ENCODE measurements at places on chromosomes 1 and 21.

GRCh38 chr1:21082073-21082472 lies 94.6 kb downstream of the EIF4G3 start:
- no peak for DNase-seq

DNA sequence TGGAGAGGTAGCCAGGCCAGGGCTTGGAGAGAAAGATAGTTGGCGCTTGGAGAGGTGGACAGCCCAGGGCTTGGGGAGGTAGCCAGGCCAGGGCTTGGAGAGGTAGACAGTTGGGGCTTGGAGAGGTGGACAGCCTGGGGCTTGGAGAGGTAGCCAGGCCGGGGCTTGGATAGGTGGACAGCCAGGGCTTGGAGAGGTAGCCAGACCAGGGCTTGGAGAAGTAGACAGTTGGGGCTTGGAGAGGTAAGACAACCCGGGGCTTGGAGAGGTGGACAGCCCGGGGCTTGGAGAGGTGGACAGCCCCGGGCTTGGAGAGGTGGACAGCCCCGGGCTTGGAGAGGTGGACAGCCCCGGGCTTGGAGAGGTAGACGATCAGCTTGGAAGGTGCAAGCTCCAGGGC lies 7.7 kb downstream of the LSS start:
- no peak for DNase-seq

GRCh38 chr1:8166406-8166805 lies 140.3 kb upstream of the ERRFI1 start:
- DNase-seq, result no peak

DNA sequence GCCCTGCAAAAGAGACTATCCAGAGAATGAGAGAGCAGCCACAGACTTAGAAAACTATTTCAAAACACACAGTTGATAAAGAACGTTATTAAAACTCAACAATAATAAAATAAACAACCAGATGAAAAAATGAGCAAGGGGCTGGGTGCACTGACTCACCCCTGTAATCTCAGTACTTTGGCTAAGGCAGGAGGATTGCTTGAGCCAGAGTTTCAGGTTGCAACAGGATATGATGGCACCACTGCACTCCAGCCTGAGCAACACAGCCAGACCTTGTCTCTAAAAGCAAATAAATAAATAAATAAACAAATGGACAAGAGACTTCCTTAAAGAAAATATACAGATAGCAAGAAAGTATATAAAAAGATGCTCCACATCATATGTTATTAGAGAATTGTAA lies 144.6 kb downstream of the LRRIQ3 start:
- no peak for DNase-seq

DNA sequence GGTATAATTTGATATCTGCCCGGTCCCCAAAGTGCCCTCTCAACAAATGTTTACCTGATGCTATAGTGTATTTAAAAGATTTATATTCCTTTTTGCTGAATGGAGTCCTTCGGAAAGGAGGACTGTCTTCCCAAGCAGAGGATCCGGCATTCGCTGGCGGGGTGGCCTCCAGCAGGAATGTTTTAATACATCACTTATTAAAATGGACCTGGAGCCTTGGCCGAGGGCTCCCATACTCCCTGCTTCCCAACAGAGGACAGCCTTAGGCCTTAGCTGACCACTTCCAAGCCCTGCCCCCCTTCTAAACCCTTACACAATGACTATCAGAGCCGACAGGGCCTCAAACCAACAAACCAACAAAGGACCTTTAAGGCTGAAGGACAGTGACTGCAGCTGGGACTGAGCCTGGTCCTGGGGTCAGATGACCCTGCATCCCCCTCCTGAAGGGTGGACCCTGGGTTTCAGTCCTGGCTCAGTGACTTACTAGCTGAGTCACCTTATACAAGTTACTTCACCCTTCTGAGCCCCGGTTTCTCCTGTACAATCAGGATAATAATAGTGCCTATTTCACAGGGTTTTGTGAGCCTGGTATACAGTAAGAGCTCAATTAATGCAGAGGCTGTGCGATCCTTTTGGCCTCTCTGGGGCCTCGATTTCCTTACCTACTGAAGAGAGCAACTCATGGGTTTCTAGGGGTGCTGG lies 5.6 kb downstream of the CAMK2N1 start:
- DNase-seq, result no peak

DNA sequence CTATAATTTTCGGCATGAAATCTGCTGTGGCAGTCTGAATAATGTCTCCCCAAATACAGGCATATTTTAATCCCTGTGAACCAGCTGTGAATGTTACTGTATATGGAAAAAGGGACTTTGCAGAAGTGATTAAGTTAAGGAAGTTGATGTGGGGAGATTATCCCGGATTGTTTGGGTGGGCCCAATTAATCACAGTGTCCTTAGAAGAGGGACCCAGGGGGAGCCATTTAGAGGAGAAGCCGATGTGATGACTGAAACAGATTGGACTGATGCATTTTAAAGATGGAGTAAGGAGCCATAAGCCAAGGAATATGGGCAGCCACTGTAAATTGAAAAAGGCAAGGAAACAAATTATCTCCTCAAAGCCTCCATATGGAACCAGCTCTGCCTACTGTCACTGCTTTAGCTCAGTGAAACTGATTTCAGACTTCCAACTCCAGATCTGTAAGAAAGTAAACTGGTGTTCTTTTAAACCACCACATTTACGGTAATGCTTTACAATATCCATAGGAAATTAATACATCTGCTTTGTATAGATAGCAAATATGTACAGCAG lies 61.1 kb upstream of the GPR88 start:
- DNase-seq, result no peak

- no peak for DNase-seq
These were observed 44.6 kb upstream of the DMRTB1 start for GRCh38 chr1:53414632-53415031.

- DNase-seq, result peak; percentile 66
These were observed 16.1 kb upstream of the FMOD start for GRCh38 chr1:203367057-203367456.

DNA sequence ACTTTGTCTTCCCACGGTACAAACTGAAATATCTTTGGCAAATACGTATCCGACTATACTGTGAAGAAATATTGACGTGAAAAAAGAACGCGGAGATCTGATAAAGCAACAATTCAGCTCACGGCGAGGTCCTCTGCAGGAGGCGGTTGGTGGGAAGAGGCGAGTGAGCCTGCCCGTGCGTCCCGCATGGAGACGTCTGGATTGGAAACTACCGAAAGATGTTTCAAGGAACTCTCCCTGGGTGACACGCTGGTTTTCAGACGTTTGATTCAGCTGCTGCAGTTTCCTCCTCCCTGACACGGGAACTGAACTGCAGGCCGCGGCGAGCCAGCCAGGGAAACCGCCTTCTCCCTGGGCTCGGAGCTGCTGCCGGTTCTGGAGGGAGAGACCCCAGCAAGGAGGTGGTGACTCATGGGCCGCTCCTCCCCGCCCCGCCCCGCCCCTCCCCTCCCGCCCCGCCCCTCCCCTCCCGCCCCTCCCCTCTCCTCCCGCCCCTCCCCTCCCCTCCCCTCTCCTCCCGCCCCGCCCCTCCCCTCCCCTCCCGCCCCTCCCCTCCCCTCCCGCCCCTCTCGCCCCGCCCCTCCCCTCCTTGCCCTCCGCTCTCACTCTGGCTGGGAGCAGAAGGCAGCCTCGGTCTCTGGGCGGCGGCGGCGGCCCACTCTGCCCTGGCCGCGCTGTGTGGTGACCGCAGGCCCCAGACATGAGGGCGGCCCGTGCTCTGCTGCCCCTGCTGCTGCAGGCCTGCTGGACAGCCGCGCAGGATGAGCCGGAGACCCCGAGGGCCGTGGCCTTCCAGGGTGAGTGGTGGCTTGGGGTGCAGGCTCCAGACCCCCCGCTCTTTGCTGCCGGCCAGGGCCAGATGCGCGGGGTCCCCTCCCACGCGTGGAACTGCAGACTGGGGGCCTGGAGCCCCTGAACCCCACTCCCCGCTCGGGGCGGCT lies at the start of gene COL6A1:
Gene COL6A1, plus strand, starts transcription at position 620 of the 941 bp plus-strand sequence. Its CDS starts 81 bp downstream, at position 701.
- DNase-seq, result no peak

DNA sequence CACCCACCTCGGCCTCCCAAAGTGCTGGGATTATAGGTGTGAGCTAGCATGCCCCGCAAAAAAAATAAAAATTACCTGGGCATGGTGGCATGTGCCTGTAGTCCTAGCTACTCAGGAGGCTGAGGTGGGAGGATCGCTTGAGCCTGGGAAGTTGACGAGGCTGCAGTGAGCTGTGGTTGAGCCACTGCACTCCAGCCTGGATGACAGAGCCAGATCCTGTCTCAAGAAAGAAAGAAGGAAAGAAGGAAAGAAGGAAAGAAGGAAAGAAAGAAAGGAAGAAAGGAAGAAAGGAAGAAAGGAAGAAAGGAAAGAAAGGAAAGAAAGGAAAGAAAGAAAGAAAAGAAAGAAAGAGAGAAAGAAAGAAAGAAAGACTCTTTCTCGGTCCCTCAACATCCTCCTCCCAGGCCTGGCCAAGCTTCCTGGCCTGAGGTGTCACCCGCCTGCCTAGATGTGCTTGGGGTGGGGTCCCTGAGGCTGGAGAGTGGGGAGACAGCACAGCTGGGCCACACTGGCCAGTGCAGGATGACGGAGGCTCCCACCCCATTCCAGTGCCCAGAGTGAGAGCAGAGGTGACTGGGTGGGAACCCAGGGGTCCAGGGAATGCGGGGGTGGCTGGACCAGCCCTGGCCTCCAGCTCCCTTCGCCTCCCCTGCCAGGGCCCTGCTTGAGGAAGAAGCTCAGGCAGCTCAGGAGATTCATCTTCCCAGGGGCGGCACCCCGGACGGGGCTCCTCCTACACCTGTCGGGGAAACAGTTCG lies 10.2 kb upstream of the GNB1 start:
- no peak for DNase-seq

DNA sequence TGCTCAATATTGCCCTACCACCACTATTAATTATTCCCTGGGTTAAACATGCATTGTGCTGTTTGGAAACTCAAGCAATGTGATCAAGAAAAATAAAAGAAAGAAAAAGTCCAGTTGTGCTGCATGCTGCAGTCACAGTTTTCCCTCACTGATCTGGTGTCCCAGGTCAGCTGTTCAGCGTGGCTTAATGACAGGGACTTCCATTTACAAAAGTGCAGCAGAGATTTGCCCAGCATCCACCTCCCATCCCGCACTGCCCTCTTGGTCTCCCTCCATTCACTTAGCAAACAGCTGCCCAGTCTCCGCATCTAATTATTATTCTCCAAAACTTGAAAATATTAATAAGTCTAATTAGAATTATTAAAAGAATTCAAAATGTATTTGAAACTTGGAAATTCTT lies 2.0 kb upstream of the OR2T4 start:
- no peak for DNase-seq

- no peak for DNase-seq
These were observed 40.7 kb upstream of the CXADR start for GRCh38 chr21:17472182-17472581.

DNA sequence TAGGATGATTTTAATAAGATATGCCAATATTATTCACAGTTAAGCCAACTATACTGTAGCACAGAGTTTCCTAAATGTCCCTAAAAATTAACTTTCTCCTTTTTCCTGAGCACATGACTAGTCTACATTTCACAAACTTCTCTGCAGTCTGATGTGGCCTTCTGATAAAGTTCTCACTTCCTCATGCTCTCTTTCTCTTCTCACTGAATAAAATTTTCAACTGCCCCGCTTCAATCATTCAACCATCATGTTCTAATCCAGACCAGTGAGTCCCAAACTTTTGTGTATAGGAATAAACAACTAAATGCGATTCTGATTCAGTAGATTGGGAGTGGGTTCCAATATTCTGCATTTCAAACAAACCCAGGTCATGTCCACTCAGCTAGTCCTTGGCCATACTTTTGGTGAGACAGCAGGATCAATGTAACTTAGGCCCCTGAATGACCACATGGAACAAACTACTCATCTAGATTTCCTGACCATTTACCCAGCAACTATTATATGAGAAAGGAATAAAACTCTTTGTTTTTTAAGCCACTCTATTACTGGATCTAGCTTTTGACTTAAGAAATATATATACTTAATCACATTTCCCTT lies 20.1 kb downstream of the TUT4 start:
- DNase-seq, result no peak

GRCh38 chr1:29986986-29987385 lies 736.4 kb downstream of the MATN1 start:
- no peak for DNase-seq

All from NCI-H2029 treated with DMSO at 0.1 percent for 48 hours (cell line).